ENCODE measurements at places on chromosomes 16 and 17.
A peak's percentile ranks its signal among the peaks of the same experiment; 100 is the strongest.

DNA sequence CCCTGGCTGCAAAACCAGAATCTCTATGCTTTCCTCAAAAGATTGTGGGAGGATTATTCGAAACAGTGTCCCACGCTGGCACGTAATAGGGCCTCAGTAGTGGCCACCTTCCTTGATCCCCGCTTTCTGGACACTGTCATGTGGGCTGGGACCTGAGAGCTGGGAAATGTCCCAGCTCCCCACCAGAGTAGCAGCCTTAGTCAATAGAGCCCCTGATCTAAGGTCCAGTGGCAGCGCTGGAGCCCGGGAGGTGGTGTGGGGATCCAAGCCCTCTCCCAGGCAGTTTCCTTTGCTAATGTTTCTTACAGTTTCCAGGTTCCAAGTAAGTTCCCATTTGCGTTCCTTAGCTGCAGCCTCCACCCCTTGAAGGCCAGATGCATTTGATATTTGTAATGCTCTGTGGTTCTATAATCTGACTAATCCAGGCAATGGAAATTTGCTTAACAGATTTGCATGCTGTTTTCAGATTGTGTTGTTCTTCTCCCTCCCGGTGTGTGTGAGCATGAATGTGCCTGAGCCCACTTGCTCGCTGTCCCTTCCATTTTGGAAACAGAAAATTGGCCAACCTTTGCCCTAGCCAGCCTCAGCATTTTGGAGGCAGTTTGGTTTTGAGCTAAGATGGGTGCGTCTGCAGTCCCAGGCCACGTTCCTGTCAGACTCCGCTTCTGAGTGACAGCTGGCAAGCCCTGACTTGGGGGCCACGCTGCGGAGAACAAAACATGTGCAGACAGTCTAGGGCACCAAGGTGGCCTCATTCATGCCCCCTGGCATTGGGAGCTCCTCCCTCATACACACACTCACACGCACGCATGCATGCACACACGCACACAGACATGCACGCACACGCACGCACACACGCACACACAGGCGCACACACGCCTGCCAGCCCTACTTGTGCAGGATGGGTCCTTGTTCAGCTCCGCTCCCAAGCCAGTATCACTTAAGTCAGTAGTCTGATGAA, 69.4 kb downstream of the CCDC182 start:
- no peak for DNase-seq

- no peak for DNase-seq
Measured at GRCh38 chr17:75771334-75772281, 6.6 kb upstream of the GALK1 start.

GRCh38 chr17:77579131-77579530, 379.4 kb upstream of the TNRC6C start:
- DNase-seq, result no peak

GRCh38 chr17:17505151-17505550, 9.0 kb upstream of the RASD1 start:
- DNase-seq, result no peak

DNA sequence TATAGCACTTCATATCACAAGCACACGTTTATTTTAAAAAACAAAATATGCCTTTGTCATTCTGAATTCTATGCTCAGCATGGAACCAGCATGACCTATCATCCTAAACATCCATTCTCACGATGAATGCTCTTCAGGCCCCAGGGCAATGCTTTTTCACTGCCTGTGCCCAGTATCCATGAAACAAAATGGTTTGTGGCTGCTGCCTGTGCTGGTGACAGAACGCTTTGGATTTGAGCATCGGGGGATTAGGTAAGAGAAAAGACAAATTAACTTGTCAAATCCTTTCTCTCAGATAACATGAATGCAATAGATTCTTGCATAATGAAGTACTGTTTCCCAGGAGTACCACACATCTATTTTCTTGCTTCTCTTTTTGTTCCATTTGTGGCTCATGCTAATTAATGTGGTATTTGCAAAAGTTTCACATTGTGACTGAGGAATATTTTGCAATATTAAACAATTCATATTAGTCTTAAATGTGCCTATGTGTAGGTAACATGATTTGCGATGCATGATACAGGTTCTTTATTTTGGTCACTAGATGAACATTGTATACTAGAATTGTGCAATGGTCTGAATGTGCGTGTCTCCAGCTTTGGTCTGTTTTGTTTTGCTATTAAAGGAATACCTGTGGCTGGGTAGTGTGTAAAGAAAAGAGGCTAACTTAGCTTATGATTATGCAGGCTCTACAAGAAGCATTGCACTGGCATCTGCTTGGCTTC, 25.8 kb upstream of the SRSF1 start:
- peak; percentile 6 for DNase-seq

DNA sequence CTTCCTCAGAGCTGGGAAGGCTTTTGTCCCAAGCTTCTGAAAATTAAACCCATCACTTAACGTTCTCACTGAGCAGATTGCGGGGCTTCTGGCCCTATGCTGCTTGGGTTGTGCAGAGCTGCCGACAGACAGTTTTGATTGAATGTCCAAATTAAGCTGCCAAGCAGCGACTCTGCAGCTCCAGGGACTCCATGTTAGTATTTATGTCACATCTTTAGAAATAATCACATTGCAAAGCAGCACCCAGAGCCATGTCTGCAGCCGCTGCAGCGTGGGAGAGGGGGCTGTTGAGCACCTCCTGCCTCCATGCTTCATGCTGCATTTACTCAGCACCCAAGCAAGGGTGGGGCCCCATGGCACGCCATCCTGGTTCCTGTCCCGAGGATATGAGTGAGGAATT, 178.2 kb upstream of the CACNG3 start:
- DNase-seq, result no peak

DNA sequence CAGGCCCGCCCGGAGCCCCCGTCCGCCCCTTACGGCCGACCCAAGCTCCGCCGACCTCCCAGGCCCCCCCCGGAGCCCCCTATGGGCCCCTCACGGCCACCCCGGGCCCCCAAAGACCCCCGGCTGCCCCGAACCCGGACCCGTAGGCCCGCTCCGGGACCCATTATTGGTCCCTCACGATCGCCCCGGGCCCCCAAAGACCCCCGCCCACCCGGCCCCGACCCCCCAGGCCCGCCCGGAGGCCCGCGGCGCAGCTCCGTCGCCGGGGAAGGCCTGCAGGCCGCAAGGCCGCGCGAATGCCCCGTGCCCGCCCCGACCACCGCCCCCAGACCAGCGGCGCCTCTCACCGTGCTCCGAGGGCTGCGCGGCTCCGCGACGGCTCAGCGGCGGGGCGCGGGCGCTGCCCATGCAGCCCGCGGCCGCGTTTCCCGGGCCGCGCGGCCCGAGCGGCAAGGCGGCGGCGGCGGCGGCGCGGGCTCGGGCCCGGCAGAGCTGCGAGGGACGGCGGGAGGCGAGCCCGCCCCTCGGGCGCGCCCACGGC, 393 bp downstream of the ANKRD11 start:
- DNase-seq, result no peak

DNA sequence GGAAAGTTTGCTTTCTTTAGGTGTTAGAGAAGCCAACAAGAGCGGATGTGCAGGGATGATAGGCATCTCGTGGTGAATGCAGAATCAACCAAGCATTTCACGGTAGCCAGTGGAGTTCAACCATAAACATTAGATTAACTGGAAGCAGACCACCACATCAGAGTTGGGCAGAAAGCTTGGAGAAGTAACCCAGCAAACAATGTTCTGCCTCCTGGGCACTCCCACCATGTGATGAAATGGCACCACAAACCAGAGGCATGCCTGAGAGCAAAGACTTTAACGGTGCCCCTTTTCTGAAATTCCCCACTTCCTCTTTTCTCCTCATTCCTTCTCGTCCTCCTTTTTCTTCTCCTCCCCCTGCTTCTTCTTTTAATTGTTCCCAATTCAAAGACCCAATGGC, 193.5 kb upstream of the ANKFN1 start:
- no peak for DNase-seq

DNA sequence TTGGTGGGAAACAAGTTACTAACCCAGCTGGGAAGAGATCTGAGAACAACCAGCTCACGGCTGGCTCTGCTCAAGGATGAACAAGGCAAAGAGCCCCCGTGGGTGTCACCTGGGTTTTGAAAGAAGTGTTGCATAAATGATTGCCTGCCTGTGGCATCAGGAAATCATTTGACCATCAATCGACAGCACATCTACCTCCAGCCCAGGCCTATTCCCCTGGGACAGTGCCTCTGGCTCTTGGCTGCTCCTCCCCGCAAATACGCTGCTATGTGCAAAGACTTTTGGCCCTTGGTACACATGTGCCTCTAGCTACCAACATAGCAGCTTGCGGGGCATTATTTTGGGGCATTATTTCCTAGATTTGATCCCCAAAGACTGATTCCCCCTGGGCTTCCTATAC, 39.4 kb upstream of the SMPD3 start:
- DNase-seq, result no peak

DNA sequence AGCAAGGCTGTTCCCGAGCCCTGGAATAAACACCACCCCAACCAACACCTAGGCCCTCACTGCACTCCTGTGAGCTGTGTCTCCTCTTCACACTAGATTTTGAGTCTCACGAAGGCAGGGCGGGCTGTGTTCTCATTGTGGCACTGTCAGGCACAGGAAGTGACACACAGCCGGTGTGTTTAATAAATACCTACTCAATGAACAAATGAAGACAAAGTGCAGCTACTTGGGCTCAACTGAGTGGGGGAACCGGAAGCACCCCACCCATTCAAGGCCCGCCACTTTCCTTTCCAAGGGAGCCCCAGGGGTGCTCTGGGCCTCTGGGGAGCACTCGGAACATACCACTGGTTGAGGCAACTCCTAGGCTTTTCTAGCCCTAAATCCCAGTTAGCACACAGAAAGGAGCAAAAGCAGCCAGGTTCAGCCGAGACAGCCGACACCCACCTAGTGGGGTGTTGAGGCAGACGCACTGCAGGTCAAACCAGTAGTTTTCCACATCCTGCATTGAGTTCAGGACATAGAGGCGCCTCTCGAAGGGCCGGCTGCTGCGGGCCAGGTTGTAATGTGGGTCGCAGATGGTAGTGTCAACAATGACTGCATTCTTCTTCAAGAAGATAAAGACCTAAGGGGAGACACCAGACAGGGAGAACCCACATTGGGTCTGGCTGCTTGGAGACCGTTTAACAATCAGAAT, 57.7 kb downstream of the GTF3C1 start:
- no peak for DNase-seq

GRCh38 chr17:50563092-50563511, 2.6 kb downstream of the CACNA1G start:
- DNase-seq, result no peak

DNA sequence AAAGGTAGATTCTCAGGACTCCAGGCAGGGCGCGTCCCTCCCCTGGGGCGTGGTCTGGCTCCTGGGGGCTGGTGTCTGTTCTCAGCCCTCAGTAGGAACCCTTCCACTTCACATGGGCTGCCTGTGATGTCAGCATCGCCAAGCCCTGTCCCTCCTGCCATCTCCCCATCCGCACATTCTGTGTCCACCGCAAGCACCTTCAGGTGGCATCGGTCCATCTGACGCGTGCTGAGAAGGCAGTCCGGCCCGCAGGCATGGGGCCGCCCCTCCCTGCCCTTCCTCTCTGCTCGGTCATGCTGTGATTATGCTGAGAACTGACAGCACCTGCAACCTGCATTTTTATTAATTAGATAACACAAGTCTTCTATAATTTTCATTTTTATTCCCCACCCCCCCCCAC, 12.7 kb upstream of the DNAH17 start:
- DNase-seq, result no peak

- DNase-seq, result no peak
Measured at GRCh38 chr17:58401287-58401686, 16.0 kb downstream of the RNF43 start.

- no peak for DNase-seq
Measured at GRCh38 chr17:31379597-31380205, 11.8 kb upstream of the RAB11FIP4 start.

DNA sequence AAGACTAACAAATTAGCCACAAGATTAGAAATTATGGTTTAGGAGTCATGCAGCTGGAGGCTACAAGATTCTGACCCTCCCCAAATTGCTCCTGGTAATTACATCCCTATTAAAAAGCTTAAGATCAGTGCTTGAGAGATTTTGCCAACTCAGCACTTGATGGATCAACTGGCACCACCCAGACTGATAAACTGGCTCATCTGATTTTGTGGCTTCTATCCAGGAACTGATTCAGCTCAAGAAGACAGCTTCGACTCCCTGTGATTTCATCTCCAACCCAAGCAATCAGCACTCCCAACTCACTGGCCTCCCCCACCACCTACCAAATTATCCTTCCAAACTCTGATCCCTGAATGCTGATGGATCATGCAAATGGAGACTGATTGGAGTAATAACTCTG, 94.8 kb downstream of the TNFRSF13B start:
- no peak for DNase-seq

- DNase-seq, result no peak
Measured at GRCh38 chr16:65737831-65738230, 616.0 kb upstream of the CDH11 start.

DNA sequence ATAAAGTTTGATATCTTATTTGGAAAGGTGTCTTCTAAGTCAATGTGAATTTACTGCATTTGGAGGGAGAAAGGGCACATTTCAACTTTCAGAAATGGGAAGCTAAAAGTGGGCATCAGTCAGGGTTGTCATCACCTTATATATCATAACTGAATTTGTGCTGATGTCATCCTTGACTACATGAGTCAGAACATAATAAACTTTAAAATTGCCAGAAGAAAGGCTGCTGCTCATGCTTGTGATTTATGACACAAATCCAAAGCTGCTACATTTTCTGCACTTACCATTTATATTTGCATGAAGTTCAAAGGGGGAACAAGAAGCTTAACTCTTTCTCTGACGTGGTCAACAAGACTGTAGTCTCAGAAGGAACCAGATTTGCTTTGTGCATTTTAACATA, 196.6 kb downstream of the UTP18 start:
- DNase-seq, result no peak

DNA sequence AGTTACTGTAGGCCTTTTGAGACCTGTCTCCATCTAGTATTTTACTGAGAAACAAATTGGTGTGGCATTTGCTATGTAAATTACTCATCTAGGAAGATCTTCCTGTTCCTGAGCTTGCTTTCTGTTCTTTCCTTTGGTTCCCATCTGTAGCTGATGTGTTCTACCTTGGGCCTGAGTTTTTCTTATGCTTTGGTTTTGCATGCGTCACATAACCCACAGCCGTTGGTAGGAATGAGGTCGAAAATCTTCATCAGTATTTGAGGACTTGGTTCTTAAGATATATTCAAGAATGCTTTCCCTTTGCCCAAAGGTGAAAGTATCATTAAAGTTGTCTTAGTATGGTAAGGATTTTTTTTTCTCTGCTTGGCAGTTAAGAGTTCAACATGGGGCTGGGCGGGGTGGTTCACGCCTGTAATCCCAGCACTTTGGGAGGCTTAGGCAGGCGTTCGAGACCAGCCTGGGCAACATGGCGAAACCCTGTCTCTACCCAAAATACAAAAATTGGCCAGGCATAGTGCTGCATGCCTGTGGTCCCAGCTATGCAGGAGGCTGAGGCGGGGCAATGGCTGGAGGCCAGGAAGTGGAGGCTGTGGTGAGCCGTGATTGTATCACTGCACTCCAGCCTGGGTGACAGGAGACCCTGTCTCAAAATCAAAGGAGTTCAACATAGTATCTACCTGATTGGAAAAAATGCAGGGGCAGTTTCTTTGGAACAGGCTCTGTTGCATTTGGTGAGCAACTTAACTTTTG, 28.8 kb downstream of the IST1 start:
- no peak for DNase-seq

DNA sequence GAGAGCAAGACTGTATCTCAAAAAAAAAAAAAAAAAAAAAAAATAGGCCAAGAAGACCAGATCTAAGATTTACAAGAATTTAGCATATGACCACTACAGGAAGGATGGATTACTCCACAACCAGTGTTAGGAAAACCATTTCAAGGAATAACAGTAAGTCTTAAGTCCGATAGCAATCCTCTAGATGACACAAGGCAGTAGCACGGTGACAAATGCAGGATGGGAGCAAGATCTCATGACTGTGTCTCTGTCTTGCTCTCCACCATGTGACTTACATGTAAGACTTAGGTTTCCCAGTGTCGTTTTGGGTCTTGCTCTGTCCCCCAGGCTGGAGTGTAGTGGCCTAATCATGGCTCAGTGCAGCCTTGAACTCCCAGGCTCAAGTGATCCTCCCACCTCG, 27.8 kb downstream of the C16orf96 start:
- no peak for DNase-seq
